ENCODE measurements at places on chromosomes 3 and 15.
A peak's percentile ranks its signal among the peaks of the same experiment; 100 is the strongest.

- peak; percentile 11 for DNase-seq
These were observed 254.8 kb upstream of the EOMES start for GRCh38 chr3:27976933-27977332.

DNA sequence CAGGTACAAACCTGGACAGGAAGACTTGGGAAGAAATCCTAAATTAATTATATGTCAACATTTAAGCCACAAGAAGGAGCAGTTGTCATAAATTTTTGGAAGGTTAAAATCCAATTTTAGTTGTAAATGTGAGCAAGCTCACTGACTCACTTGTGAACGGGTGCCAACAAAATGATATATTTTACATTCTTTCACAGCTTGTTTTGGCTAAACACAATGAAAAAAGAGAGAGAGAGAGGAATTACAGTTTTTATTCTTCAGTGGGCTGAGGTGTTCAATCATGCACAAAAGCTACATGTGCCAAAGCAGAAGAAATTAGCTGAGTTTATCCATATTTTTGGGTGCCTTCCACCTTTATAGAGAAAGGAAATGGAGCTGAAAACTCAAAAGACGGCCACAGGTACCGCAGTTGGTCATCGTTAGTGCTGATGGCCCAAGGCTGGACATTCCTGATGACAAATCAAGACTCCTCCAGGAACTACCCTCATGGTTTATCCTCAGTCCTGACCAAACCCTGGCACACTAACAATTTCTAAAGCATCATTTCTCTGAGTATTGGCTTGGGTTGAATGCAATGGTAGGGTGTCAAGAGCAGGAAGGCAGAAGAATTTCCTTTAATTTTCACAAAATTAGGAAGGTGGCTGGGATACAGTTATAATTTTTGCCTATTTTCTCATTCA, 37.6 kb upstream of the WNT5A start:
- no peak for DNase-seq

DNA sequence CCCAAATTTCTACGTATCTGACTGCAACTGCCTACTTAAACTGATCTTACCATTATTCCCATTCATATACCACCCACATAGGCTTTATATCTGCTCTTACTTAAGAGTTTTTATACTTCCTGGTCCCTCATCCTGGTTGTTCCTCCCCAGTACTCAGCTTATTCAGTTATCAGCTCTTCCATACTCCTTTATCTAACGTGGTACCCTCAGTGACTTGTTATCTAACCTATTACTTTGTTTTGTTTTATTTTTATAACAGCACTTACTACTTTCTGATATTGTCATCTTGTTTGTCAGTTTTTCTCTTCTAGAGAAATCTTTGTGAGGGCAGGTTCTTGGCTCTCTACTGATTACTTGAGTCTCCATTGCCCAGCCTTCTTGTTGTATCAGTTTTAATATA, 100.6 kb downstream of the ZNF609 start:
- no peak for DNase-seq

DNA sequence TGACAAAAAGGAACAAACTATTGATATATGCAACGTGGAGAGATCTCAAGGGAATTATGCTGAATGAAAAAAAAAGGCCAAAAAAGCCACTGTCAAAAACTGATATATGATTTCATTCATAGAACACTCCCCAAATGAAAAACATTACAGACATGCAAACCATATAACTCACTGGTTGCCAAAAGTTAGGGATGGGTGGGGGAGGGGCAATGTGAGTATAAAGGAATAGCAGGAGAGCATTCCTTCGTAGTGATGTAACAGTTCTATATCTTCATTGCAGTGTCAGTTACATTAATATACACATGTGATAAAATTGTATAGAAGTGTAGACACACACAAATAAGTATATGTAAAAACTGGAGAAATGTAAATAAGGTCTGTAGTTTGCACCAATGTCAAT, 12.2 kb downstream of the GBE1 start:
- DNase-seq = no peak

DNA sequence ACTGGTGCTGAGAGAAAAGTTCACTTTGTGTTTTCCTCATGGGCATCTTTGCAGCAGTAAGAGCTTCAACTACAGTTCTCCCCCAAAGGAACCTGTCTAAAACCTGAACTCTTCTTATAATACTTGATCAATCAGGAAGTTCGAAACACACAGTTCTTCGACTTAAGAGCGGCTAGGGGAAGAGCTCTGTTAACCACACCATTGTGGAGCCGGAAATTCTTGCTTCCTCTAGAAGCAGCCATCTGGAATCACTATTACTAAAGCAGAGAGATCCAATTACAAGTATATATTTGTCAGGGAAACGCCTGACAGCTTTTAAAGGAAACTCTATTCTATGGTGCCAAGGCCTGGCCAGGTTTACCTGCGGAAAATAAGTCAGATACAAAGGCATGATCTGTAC, 337.3 kb upstream of the CBLB start:
- DNase-seq = peak; percentile 67

DNA sequence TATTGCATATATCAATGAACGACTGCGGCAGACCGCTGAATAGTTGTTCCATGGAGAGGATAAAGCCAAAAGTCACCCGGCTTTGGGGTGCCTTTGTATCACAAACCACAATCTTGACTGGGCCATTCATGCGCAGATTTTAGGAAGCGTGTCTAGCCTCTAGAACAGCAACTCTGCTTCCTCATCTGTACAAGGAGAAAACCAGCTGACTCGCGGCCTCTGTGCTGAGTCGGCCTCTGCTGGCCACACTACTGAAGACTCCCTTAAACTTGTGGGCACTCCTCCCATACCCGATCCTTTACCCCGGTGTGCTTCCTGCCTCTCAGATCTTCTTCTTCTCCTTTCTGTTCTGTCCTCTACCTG, 872 bp downstream of the DLEC1 start:
- DNase-seq = peak; percentile 44

DNA sequence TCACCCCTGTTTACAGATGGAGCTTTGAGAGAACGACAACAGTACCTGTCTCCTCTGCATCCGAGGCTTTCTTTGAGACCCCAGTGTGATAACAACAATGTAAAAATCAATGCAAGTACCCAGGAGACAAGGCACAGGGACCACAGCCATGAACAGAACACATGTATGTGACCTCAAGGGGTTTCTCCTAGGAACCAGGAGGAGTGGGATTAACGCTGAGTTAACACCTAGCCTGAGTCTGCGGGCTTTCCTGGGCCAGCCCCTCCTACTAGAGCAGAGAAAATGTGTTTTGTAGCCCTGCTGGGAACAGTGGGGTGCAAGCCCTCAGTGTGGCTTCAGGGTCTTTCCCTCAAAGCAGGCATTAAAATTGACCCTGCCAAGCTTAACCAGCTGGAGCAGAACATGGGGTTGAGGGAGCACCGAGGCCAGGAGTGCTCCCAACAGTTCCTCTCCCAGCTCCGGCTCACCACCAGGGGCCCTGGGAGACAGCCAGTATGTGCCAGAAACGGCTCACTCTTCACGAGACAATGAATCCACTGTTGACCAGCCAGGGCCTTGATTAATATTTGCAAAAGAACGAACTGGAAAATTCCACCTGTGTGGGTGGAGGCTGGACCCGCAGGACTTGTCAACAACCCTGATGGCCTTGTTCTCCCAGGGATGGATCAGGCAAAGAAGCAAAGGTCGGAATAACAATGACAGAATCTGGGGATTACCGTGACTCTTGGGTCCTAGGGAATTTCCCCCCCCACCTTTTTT, 3.6 kb downstream of the CHDH start:
- DNase-seq = no peak

- no peak for DNase-seq
These were observed 25.3 kb downstream of the FBXO22 start for GRCh38 chr15:75928680-75929608.

DNA sequence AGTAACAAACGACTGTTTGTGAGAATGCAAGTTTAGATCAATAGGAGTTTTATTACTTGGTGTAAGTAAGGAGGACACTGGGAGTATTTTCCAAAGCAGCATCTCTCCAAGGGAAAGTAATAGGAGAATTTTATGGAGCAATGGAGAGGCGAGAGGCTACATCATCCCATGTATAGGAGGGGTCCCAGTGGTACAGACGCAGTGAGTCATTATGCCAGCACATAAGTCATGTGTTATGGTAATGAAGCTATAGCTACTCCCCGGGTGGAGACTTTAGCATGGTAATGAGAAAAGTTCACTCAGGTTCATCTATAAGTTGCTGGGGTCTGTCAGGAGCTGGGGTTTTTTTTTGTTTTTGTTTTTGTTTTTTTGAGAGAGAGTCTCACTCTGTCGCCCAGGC, 29.5 kb upstream of the ZNF445 start:
- DNase-seq = no peak

DNA sequence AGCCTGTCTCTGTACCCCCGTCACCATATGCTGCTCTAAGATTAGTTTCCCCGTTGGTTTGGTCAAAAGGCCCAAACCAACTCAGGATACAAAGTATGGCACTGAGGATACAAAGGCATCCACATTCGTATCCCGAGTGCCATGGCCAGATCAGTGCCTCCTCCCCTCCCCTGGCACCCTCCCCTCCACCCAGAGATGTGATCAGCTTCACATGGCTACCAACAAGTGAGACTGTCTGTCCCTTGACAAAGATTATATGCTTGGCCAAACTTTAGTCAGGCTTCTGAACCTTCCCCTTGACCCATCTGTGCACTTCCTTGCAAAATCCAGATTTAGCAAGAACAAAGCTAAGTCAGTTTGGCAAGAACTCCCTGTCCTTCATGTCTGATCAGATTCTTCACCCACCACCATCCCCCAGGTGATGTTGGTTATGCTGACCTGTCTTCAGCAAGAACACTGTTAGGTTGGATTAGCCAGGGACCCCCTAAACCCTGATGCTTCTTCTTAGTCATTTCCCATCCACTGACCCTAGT, 61.7 kb downstream of the KLF15 start:
- DNase-seq = no peak

GRCh38 chr3:16468002-16468335, 45.5 kb downstream of the RFTN1 start:
- no peak for DNase-seq

DNA sequence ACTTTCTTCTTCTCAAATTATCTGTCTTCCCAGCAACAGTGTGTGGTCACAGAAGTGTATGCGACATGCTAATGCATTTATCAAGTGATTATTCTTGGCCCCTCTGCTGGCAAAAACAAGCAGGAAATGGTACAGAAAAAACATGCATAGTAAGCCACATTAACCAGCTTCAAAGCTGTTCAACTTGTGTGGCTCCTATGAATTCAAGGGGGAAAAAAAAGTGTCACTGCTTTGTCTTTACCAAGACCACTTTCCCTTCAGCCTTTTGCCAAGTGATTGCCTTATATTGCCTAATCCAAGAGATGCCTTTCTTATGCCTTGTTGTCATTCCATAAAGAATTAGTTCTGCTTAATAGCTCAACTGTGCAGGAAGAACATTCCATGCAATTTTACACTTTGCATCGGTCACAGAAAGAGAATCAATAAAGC, 39.1 kb downstream of the PRTG start:
- DNase-seq = no peak

GRCh38 chr3:152243721-152244516, 24.8 kb upstream of the MBNL1 start:
- DNase-seq = no peak

DNA sequence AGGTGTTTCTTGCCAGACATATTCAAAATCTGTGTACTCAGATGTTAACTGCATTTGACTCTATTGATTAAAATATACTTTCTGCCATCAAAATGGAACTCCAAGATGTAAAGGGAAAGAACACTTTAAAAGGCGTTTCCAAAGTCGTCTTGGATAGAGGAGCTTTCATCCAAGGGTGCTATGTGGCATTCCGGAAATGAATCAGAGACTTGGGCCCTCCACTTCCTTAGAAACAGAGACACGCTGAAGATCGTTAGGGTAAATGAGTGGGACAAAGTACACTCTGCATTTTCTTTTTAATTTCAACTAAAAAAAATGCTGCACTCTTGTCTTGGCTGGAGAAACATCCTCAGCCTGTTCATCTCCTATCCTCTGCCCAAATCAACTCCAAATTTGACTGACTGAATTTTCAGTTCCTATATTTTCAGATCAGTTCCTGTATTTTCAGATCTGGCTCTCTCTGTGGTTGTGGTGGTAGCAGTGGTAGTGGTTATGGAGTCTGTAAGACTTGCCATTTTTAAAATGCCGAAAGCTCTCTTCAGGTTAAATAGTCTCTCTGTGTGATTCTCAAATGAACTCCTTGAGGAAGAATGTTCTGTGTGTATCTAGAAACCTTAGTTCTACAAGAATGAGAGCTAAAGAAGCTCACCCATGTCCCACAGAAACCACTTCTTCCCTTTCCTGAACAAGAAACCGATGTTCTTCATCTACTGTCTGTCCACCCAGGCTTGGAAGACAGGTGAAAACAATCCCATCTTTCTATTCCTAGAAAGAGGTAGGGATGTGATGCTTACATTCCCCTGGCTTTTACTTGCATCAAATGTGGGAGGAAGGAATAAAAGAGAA, 156.8 kb upstream of the ICE2 start:
- DNase-seq = no peak

- peak; percentile 56 for DNase-seq
These were observed 159.6 kb upstream of the KCNH8 start for GRCh38 chr3:18988614-18989229.

GRCh38 chr3:150236316-150237082, 171.6 kb upstream of the TSC22D2 start:
- DNase-seq = no peak

DNA sequence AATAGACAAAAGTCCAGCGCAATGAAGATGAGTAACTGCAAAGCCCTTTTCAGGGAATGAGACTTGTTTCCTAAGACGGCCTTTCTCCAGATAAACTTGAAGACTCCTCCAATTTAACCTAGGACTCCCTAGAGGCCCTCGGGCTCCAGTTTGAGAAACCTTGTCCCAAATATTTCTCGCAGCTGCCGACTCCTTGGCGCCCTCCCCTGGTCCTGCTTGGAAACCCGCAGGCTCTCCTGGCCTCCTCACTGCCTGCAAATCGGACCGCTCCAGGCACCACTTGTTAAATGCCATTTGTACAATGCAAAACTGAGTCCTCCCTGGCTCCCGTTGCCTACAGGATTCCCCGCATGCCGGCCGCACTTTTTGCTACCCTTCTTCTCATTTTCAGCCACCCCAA, 36.8 kb downstream of the MUC4 start:
- no peak for DNase-seq

DNA sequence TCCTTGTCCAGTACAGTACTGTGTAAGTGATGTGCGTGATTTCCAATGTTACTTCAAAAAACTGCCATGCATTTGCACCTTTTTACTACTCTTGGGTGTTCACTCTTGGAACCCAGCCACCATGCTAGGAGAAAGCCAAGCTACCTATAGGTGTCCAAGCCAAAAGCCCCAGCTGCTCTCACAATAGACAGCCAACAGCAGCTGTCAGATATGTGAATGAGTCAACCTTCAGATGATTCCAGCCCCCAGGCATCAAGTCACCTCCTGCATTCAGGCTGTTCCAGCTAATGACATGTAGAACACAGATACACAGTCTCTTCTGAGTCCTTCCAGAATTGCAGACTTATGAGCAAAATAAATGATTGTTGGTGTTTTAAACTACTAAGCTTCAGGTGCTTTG, 417.7 kb upstream of the TGFBR2 start:
- DNase-seq = no peak

All from activated CD4-positive, alpha-beta T cell treated with anti-CD3 and anti-CD28 coated beads, Interleukin-2, Interleukin-4, amounts not matched to agents 100 ng/mL and 50 ng/mL, durations not matched to agents 16 hours and 8 hours (primary cell).